Esophagus squamous epithelium (tissue), 5 donors: ENCODE measurements at places on chromosomes 1 and 21. TPM values are rescaled to one million over a fixed set of nuclear protein-coding genes. Genes with fewer than 3 reads are reported as not detected.

Gene SDHC
- total RNA-seq, result 32.2 TPM

Gene C1orf216
- total RNA-seq, result 0.53 TPM

- DNase-seq, result no peak
Observed at GRCh38 chr1:151990856-151991198, 2.8 kb downstream of the S100A10 start.

DNA sequence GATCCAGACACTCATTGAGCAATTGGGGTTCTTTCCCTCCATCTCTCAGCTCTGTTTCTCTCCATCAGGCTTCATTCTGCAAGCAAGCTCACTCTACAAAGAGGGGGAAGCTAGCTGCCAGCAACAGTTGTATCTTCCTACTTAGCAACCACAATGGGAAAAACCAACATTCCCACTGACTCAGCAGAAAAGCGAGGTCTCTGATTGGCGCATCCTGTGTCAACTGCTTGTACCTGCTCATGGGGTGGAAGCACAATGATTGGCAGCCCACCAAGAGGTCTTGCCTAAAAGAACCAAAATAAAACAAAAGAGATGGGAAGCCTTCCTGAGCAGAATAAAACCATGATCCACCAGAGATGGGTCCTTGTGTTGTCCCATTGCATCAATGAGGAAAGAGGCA is 4.0 kb upstream of the CDA start:
- DNase-seq, result no peak

Gene SLC2A5
- total RNA-seq, result 7.1 TPM

GRCh38 chr1:96865731-96866685 is 144.4 kb downstream of the PTBP2 start:
- DNase-seq, result no peak

DNA sequence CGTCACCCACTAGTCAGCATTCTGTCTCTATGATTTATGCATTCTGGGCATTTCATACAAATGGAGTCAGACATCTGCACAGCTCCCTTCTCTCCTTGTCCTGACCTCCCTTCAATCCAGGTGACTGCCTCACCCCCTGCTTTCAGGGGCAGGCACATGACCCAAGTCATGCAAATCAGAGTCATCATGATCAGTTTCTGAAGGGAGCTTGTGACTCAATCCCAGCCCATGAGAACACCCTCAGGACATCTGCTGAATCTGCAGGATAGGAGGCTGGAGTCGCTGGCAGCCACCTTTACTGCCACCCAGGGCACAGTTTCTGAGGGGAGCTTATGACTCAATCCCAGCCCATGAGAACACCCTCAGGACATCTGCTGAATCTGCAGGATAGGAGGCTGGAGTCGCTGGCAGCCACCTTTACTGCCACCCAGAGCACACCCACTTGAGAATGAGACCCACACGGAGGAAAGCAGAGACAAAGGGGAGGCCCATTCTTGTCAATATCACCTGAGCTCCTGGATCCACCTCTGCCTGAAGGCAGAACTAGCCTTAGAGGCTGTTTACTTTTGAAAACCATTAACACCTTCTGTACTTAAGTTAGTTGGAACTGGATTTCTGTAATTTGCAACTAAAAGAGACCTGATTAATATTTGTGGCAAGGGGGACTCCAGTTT is 62.3 kb upstream of the SLC25A33 start:
- DNase-seq, result no peak

DNA sequence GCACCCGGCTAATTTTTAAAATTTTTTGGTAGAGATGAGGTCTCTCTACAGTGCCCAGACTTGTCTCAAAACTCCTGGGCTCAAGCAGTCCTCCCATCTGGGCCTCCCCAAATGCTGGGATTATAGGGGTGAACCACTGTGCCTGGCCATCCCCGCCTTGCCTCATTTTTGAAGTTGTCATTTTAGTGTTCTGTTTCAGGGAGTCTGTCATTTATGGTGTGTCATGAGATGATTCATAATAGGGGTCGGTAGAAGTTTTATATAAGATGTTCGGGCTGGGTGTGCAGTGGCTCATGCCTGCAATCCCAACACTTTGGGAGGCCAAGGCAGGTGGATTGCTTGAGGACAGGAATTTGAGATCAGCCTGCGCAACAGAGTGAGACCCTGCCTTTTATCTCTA is 8.5 kb downstream of the PRCC start:
- no peak for DNase-seq

- no peak for DNase-seq
Observed at GRCh38 chr1:91672601-91673161, 172.0 kb downstream of the CDC7 start.

- no peak for DNase-seq
Observed at GRCh38 chr1:223811634-223812101, 34.1 kb downstream of the TP53BP2 start.

DNA sequence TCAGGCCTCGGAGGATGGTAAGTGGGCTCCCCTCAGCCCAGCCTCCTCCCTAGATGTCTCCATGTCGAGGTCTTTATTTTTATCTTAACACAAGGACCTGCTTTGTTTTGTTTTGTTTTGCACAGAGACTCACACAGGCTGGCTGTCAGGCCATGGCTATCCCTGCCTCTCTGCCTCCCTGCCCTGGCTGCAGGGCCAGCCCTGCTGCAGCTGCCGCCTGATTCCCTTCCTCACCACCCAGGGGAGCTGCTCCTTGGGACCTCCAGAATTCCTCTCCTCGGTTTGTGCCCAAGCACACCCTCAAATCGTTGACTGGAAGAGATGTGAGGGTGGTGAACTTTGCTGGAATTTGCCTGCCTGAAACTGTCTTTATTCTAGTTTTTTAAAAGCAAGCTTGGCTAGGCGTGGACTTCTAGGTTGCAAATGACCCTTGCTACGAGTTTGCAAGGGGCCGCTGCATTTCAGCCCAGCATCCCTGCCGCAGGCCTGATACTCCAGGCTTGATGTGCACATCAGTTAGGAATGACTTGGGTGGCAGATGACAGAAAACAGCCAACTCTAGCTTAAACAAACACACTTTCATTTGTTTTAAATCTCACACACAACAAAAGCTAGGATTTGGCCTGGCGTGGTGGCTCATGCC is 37.1 kb downstream of the WNT9A start:
- no peak for DNase-seq

GRCh38 chr1:17218939-17219338 is 14.0 kb downstream of the PADI1 start:
- DNase-seq, result no peak

DNA sequence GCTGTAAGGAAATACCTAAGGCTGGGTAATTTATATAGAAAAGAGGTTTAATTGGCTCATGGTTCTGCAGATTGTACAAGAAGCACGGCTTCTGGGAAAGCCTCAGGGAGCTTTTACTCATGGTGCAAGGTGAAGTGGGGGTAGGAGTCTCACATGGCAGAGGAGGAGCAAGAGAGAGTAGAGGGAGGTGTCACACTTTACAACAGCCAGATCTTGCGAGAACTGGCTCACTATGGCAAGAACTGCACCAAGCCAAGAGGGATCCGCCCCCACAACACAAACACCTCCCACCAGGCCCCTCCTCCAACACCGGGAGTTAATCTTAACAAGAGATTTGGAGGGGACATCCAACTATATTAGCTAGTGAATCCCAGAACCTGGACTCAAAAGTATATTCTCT is 135.4 kb upstream of the SOD1 start:
- DNase-seq, result no peak

- DNase-seq, result no peak
Observed at GRCh38 chr1:26780344-26780957, 7.3 kb upstream of the PIGV start.

Gene FCGR3A
- 2.1 TPM for total RNA-seq
